Activated naive CD4-positive, alpha-beta T cell (primary cell): ENCODE measurements at places on chromosomes 7 and 10.

GRCh38 chr7:154409703-154410311 is 357.6 kb downstream of the DPP6 start:
- no peak for DNase-seq

- no peak for DNase-seq
Measured at GRCh38 chr10:73647211-73647874, 6.1 kb upstream of the MYOZ1 start.

DNA sequence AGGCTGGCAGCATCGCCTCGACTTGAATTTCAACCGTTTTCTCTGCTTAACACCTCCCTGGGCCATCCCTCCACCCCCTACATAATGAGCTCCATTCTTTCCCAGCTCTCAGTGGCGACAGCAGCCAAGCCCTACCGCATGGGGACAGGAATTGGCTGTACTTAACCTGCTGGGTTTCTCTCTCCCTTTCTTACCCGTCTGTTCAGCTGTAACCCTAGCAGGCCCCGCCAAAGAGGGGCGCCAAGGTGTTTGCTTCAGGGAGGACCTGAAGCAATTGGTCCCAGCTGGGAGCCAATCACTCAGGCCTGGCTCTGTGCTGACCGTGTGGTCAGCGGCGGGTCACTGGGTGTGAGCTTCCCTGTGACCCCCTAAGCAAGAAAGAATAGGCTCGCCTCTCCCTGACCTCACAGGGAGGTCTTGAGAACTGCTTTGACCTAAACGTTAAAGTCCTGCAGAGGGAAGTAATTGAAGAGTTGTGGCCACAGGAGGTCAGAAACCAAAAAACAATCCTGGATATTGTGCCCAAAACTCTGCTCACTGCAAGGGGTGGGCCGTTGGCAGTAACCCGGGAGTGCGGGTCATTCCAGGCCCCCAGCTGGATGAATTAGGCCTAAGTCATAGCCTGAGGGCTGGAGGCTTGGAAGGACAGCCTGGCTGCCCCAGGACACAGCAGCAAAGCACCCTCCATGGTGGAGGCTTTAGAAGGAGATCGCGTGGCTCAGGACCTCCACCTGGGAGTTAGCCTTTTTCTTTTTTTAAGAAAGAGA is 114.6 kb downstream of the ITIH5 start:
- no peak for DNase-seq

- DNase-seq = no peak
Measured at GRCh38 chr10:50312464-50313437, 61.4 kb upstream of the ASAH2 start.

DNA sequence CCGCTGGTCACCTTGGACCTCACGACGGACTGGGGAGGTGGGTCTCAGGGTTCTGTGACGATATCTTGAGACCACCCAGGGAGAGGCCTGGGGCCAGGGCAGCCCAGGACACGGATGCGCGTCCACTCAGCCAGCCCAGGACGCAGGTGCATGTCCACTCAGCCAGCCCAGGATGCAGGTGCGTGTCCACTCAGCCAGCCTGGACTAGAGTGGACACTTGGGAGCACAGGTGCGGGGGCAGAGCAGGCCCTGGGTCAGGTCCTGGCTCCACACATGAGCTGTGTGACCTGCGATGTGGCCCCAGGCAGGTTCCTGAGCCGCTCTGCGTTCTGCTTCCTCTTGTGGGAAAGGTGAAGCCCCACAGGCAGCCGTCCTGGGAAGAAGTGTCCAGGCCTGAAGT is 22.2 kb downstream of the KNDC1 start:
- no peak for DNase-seq

DNA sequence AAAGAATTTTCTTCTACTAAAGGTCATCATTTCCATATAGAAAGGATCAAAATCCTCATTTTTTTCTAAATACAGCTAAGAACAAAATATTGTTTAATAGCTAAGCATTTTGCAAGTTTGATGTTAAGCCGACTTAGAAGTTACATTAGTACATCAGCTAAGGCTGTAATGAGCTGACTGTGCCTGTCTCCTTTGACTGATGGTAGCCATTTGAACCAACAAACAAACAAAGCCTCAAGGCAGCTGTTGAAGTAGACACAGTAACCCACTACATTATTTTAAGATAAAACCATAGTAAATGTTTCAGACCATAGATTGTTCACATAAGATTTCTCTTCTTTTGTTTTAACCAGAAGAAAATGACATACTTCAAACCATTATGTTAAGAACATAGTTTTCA is 210.9 kb upstream of the VSTM2A start:
- DNase-seq = no peak
